Neural progenitor cell (in vitro differentiated cells): ENCODE measurements at places on chromosomes 2 and 18. TPM values are rescaled to one million over a fixed set of nuclear protein-coding genes. Genes with fewer than 3 reads are reported as not detected.
A peak's percentile ranks its signal among the peaks of the same experiment; 100 is the strongest.

GRCh38 chr2:223108351-223109050 lies 56.5 kb downstream of the KCNE4 start:
- DNase-seq = no peak
- no peak overlapping the region for H3K27ac ChIP-seq
- H3K4me1 ChIP-seq = no peaks in the 10 kb centered on the region
- H3K36me3 ChIP-seq = no peaks in the 10 kb centered on the region
- H3K4me3 ChIP-seq = no peak overlapping the region

GRCh38 chr2:189467160-189467559 lies 25.9 kb downstream of the WDR75 start:
- H3K4me1 ChIP-seq = no peaks in the 10 kb centered on the region
- no peak overlapping the region for H3K27ac ChIP-seq
- H3K36me3 ChIP-seq = peaks cover 51% of the 10 kb centered on the region
- no peak for DNase-seq

GRCh38 chr2:175842996-175843395 lies 159.1 kb downstream of the LNPK start:
- peaks cover 8% of the 10 kb centered on the region for H3K4me1 ChIP-seq
- H3K27ac ChIP-seq = no peak overlapping the region
- H3K36me3 ChIP-seq = no peaks in the 10 kb centered on the region
- DNase-seq = no peak
- H3K4me3 ChIP-seq = no peak overlapping the region

DNA sequence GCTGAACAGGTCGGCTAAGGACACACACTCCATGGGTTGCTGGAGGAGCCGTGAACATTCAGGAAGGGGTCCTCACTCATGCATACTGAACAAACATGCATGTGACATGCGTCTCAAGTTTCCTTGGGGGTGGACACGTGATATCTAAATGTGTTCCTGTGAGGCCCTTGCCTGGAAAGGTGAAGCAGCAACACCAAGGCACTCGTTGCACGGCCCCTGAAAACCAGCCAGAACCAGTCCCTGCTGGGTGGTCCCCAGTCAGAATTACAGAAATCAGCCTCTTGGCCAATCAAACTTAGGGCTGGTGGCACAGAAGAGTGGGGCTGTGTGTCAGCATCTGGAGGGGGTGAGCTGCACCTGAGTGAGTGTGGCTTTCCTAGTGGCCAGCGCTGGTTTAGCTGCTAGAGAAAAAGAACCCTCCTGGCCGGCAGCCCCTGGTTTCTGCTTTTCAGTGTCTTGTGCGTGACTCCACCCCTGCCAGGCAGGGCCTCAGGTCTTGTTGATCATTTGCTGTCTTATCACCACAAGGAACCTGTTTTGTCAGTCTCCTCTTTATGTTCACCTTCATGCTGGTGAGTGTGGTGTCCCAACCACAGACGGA lies 3.2 kb upstream of the AQP12B start:
- no peaks in the 10 kb centered on the region for H3K27me3 ChIP-seq
- no peak overlapping the region for H3K4me3 ChIP-seq
- H3K36me3 ChIP-seq = no peaks in the 10 kb centered on the region
- no peak overlapping the region for H3K27ac ChIP-seq

- H3K4me1 ChIP-seq = no peaks in the 10 kb centered on the region
- H3K27me3 ChIP-seq = no peaks in the 10 kb centered on the region
- DNase-seq = no peak
- no peak overlapping the region for H3K27ac ChIP-seq
- H3K4me3 ChIP-seq = no peak overlapping the region
- H3K36me3 ChIP-seq = no peaks in the 10 kb centered on the region
Measured at GRCh38 chr2:158325031-158325781, 131.3 kb downstream of the CCDC148 start.

DNA sequence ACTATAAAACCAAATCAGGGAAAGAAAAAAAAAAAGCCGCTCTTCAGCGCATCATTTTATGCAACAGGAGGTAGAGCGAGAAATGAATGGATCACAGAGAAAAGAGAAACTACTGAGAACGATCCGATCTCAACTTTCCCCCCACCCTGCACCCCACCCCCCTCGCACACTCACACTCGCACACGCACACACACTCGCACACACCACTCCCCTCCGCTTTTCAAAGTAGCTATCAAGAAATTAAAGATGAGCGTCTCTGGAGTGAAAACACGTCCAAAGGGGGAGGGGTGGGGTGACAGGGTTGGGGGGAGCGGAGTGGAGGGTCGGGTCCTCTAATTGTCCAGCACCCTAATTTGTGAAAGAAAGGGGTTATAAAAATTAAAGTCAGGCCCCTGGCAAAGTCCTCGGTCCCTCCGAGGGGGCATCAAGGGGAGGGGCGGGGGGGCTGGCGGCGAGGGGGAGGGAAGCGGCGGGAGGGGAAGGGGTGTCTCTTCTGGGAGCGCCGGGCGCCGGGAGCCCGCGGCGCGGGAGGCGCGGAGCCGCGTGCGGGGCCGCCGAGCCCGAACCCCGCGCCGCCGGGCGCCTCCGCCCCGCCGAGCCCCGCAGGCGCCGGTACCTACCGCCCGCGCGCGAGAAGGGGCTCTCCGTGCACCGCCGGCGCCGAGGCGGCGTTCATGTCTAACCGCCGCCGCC lies 428 bp downstream of the TCF4 start:
- peak; percentile 63 for DNase-seq
- peaks cover 36% of the 10 kb centered on the region for H3K4me1 ChIP-seq
- H3K4me3 ChIP-seq = peak overlapping the region; percentile 90

DNA sequence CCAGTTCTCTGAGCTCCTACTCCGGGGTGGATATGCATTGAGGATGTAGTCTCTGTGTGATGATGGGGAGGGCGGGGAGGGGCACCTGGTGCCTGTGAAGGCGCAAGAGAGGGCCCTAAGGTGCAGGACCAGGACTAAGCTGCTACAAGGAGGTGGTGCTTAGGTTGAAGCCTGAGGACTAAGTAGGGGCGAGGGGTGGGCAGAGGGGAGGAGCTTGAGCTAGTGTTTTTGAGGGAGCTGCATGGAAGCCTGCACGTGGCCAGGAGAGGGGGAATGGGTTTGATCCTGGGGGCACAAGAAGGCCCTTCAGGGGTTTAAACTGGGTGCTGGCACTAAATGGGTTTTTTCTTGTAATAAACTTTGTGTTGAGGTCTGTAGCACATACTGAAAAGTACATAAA lies 105.0 kb downstream of the UGGT1 start:
- no peak overlapping the region for H3K4me3 ChIP-seq
- H3K36me3 ChIP-seq = no peaks in the 10 kb centered on the region
- DNase-seq = no peak
- H3K4me1 ChIP-seq = no peaks in the 10 kb centered on the region
- H3K27ac ChIP-seq = no peak overlapping the region

- H3K36me3 ChIP-seq = no peaks in the 10 kb centered on the region
- DNase-seq = no peak
- no peak overlapping the region for H3K4me3 ChIP-seq
- no peaks in the 10 kb centered on the region for H3K4me1 ChIP-seq
- H3K27ac ChIP-seq = peak overlapping the region; percentile 19
- no peaks in the 10 kb centered on the region for H3K27me3 ChIP-seq
Measured at GRCh38 chr2:187481543-187481942, 33.5 kb upstream of the CALCRL start.

- no peak for DNase-seq
- peaks cover 21% of the 10 kb centered on the region for H3K4me1 ChIP-seq
- no peaks in the 10 kb centered on the region for H3K36me3 ChIP-seq
Measured at GRCh38 chr18:62522178-62522503, 684 bp upstream of the ZCCHC2 start.

GRCh38 chr2:10142640-10142965 lies 20.1 kb downstream of the RRM2 start:
- H3K27ac ChIP-seq = no peak overlapping the region
- no peaks in the 10 kb centered on the region for H3K27me3 ChIP-seq
- H3K4me3 ChIP-seq = no peak overlapping the region
- no peak for DNase-seq
- H3K36me3 ChIP-seq = no peaks in the 10 kb centered on the region

- H3K27me3 ChIP-seq = no peaks in the 10 kb centered on the region
- no peak overlapping the region for H3K27ac ChIP-seq
- DNase-seq = no peak
- H3K4me3 ChIP-seq = no peak overlapping the region
- no peaks in the 10 kb centered on the region for H3K4me1 ChIP-seq
Measured at GRCh38 chr2:70516596-70516995, 37.0 kb downstream of the TGFA start.

DNA sequence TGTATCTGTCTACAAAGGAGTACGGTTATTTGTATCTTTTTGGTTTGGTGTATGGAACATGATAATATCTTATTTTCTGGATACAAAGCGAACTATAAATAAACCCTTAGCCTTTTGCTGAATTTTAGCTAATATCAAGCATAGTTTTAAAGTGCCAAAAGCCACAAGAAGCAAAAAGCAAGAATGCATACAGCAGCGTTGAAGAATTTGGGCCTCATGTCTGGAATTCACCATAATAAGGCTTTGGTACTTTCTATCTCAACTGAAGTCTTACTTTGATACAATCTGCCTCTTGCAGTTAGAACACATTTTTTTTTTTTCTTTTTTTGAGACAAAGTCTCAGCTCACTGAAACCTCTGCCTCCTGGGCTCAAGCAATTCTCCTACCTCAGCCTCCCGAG lies 151.5 kb downstream of the ERBB4 start:
- H3K4me1 ChIP-seq = no peaks in the 10 kb centered on the region
- no peaks in the 10 kb centered on the region for H3K27me3 ChIP-seq
- H3K4me3 ChIP-seq = no peak overlapping the region

- H3K36me3 ChIP-seq = no peaks in the 10 kb centered on the region
- DNase-seq = no peak
- H3K27ac ChIP-seq = no peak overlapping the region
- H3K4me3 ChIP-seq = no peak overlapping the region
- peaks cover 3% of the 10 kb centered on the region for H3K4me1 ChIP-seq
Measured at GRCh38 chr2:198102856-198103255, 298.5 kb downstream of the PLCL1 start.

DNA sequence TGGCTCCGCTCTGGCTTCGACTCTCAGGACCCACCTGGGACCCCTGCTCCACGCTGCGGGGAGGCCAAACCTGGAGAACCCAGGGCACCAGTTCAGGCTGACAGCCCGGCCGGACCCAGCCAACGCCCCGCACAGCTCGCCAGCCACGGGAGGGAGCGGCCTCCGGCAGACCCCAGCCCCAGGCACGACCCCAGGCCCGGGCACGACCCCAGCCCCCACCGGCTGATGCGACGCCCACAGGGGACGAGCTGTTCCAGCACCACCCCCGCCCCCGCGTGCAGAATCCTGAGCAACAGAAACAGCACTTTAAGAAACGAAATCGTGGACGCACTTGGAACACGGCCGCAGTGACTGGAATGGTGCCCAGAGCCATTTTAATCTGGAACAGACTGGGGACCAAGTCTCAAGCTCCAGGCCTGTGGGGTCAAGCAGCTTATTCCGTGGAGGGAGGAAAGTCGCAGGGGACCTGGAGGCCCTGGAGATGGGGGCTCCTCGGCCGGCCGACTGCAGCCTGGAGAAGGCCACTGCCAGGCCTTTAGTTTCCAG lies 74.2 kb downstream of the MBP start:
- no peak overlapping the region for H3K27ac ChIP-seq
- H3K4me3 ChIP-seq = no peak overlapping the region
- DNase-seq = no peak
- H3K27me3 ChIP-seq = peaks cover 42% of the 10 kb centered on the region

- no peak overlapping the region for H3K27ac ChIP-seq
- no peaks in the 10 kb centered on the region for H3K4me1 ChIP-seq
- no peak for DNase-seq
- no peak overlapping the region for H3K4me3 ChIP-seq
- H3K27me3 ChIP-seq = no peaks in the 10 kb centered on the region
- no peaks in the 10 kb centered on the region for H3K36me3 ChIP-seq
Measured at GRCh38 chr2:181474222-181474881, 17.2 kb downstream of the ITGA4 start.

DNA sequence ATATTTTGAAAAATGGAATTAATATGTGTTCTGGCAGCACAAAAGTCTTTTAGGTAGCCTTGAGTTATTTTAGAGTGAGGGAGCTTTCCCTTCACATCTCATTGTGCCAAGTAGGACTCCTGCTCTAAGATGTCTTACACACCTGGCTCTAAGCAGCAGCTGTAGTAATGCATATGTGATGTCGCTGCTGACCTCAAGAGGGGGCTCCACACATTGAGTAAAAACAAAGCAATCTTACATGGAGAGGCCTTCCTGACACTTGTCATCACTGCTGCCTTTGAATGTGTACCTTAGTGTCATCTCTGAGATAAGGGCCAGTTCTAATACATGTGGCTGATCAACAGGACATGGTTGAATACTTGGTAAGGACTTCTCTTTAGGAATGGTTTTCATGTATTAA lies 75.8 kb downstream of the ACTR3 start:
- no peaks in the 10 kb centered on the region for H3K27me3 ChIP-seq
- peak; percentile 62 for DNase-seq

DNA sequence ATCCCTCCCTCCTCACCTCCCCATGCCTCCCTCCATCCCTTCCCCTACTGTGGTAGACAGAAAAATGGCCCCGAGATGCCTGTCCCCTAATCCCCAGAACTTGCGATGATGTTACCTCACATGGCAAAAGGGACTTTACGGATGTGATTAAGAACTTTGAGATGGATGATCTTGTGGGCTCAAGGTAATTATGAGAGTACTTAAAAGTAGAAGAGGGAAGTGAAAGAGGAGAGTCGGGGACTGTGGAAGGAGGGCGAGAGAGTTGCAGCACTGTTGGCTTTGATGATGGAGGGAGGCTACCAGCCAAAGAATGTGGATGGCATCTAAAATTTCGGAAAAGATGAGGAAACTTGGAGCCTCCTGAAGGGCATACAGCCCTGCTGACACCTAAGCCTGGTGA lies 66.5 kb downstream of the AGAP1 start:
- no peak overlapping the region for H3K4me3 ChIP-seq
- no peak for DNase-seq
- H3K4me1 ChIP-seq = peaks cover 13% of the 10 kb centered on the region
- no peaks in the 10 kb centered on the region for H3K27me3 ChIP-seq
- no peak overlapping the region for H3K27ac ChIP-seq

GRCh38 chr2:172698041-172698863 lies 37.4 kb upstream of the RAPGEF4 start:
- no peaks in the 10 kb centered on the region for H3K4me1 ChIP-seq
- H3K27ac ChIP-seq = no peak overlapping the region
- no peak for DNase-seq

DNA sequence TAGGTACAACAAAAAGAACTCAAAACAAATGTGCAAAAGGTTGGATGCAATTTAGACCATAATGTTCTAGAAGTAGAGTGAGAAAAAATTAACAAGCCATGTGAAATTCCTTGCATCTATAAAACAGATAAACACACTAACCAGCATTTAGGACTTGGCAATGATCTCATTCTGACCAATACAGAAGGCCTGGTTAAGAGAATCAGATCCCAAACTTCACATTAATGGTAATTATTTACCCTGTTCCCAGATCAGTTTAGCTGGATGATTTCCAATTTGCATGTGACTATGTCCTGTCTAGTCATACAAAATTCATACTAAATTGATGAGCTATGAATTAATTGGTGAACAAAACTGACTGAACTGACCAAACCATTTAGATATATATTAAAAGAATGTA lies 98.4 kb upstream of the FIGN start:
- H3K27me3 ChIP-seq = no peaks in the 10 kb centered on the region
- no peak overlapping the region for H3K4me3 ChIP-seq
- peaks cover 14% of the 10 kb centered on the region for H3K4me1 ChIP-seq
- no peak overlapping the region for H3K27ac ChIP-seq

The AMER3 gene
- total RNA-seq = not detected in 2 replicates

The KRTCAP3 gene
- total RNA-seq = 0.88 and 11.4 TPM in 2 replicates

The DSG1 gene
- not detected in 2 replicates for total RNA-seq

The RANBP2 gene
- 71.8 and 109 TPM in 2 replicates for total RNA-seq

The NT5DC4 gene
- total RNA-seq = not detected in 2 replicates

The NDC80 gene
- total RNA-seq = 69.3 and 98.1 TPM in 2 replicates

The POTEJ gene
- total RNA-seq = 0.21 TPM in 1 of 2 replicates, not detected in the other

The CYBRD1 gene
- 5.8 and 11.1 TPM in 2 replicates for total RNA-seq
